ENCODE measurements at places on chromosomes 2 and 18. TPM values are rescaled to one million over a fixed set of nuclear protein-coding genes. Genes with fewer than 3 reads are reported as not detected.

GRCh38 chr2:95010126-95010525 is 15.4 kb upstream of the MAL start:
- no peak for DNase-seq

GRCh38 chr2:201642086-201642578 is 1.2 kb downstream of the TMEM237 start:
- no peak for DNase-seq

- no peak for DNase-seq
Measured at GRCh38 chr2:222613715-222614331, 42.1 kb downstream of the FARSB start.

DNA sequence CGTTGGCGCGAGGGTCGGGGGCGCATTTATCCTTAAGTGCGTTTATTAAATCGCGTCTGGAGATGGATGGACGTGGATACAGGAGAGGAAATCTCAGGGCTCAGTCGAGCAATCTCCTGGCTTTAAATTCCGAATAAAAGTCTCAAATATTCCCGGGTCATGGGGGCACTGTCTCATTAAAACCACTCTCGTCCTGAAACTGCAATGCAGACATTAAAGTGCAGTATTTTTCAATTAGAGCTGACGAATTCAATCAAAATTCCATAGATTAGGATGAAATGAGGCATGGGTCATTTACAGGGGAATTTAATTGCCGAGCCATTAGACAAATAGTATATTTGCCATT is 10.7 kb upstream of the GBX2 start:
- no peak for DNase-seq

DNA sequence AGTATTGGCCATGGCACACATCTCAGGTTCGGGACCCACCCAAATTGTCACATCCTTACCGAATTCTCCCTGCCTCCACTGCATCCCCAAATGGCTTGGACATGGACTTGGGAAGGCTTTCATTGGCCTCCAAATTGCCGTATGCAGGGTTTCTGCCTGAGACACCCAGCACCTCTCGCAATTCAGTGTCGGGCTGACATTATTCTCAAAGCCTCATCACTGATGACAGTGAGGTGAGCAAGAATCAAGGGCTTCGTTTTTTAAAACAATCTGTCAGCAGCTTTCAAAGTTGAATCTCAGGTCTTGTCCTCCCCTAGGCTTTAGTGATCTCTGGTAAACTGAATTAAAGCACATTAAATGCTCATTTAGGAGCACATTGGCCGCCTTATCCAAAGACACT is 29.5 kb upstream of the TGFA start:
- no peak for DNase-seq

Gene MYO7B
- 0.27 TPM for total RNA-seq

GRCh38 chr2:112811276-112811831 is 25.2 kb downstream of the IL1B start:
- DNase-seq: no peak

GRCh38 chr18:80244956-80245730 is 2.2 kb downstream of the PARD6G start:
- no peak for DNase-seq

Gene AKAIN1
- total RNA-seq: not detected

Gene CFC1
- 0.76 TPM for total RNA-seq

Gene DSG2
- total RNA-seq: 47.5 TPM

GRCh38 chr2:117257362-117257761 is 557.1 kb upstream of the DDX18 start:
- DNase-seq: no peak

DNA sequence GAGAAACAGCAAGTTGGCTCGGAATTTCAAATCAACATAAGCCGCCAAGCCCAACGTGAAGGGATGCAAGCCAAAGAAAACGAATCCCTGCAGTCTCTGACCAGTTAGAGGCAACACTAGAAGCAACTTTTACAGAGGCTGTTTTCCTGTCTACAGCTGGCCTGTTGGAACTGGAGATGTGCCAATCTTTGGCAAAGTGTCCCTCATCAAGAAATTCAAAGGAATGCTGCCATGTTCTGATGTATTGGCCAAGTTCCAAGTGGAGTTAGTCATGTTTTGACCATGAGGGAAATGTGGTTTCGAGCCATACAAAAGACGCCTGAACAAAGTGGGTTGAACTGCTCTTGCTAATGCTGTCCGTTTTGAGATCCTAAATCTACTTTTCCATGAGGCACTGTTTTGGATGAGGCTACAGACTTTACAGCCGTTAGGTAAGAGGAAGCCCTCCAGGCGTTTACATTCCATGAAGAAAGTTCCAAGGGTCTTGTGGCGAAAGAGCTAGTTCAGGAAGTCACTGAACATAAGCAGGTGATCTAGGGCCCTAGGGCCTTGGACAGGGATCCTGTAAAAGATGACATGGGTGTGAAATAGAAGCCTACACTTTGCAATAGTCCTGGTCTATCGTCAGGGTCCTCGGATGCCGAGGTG is 140.7 kb upstream of the PXDN start:
- no peak for DNase-seq

Gene SKOR2
- total RNA-seq: not detected

GRCh38 chr2:33929467-33929866 is 330.4 kb upstream of the FAM98A start:
- no peak for DNase-seq

GRCh38 chr2:216936954-216937357 is 77.1 kb upstream of the TNP1 start:
- peak; percentile 41 for DNase-seq

DNA sequence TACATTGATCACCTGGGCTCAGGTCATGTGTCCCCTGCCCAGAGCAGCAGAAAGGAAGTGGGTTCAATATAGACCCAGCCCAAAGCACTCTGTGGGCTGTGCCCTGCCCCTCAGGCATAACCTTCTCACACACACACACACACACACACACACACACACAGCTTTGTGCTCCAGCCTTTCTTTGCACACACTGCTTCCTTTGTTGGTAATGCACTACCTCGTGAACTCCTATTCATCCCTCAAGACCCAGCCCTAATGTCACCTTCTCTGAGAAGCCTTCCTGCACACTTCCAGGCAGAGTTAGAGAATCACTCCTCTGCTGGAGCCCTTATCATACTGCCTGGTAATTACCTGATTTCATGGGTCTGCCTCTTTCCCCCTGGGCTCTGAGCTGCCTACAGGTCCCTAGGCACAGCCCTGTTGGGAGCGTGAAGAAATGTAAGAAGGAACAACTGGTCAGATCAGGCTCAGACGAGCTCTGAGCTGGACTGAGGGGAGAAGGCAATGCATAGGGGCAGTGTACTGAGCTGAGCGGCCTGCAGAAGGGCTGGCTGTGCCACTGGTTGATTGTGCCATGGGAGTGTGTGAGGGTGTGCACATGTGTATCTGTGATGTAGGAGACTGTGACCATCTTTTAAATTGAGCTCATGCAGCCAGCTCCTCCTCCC is 210.3 kb downstream of the GLI2 start:
- no peak for DNase-seq

GRCh38 chr18:9380621-9381395 is 46.2 kb downstream of the TWSG1 start:
- DNase-seq: no peak

- no peak for DNase-seq
Measured at GRCh38 chr2:135052997-135053474, 944 bp downstream of the RAB3GAP1 start.

DNA sequence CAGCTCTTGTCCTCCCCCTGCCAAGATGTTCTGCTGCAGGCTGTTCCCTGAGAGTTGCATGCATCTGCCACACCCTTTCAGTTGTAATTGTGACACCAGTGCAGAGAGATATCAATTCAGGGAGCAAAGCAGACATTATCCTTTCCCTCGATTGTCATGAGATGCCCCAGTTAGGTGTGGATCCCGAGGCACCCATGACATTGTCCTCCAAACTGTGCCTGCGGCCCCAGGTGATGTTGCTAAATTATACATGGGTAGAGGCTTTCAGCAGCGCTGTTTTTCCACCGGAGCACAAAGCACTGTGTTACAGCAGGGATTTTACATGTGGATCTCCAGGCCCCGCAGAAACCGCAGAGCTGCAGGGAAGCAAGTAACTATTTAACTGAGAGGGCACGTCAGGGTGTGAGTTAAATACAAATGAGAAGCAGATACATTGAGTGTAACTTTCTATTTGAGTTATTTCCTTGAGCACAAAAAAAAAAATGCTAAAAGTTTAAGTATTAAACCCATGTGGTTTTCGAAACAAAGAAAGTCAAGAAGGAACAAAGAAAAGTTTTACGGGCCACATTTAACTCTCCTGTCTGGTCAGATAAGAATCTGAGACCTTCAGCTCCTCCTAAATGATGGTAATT is 90.3 kb upstream of the BCL2L11 start:
- no peak for DNase-seq

- no peak for DNase-seq
Measured at GRCh38 chr2:727071-727470, 49.9 kb upstream of the TMEM18 start.

- DNase-seq: no peak
Measured at GRCh38 chr2:77813599-77813998, 291.4 kb upstream of the LRRTM4 start.

- no peak for DNase-seq
Measured at GRCh38 chr2:217261452-217261851, 401.6 kb upstream of the TNP1 start.

- no peak for DNase-seq
Measured at GRCh38 chr2:32614084-32614483, 13.8 kb upstream of the TTC27 start.

GRCh38 chr18:69128566-69128965 is 272.1 kb upstream of the DOK6 start:
- no peak for DNase-seq

- DNase-seq: no peak
Measured at GRCh38 chr2:159150280-159150746, 136.2 kb downstream of the WDSUB1 start.

- DNase-seq: no peak
Measured at GRCh38 chr18:60044290-60045006, 144.7 kb downstream of the PMAIP1 start.

- DNase-seq: peak; percentile 51
Measured at GRCh38 chr2:16507655-16508489, 157.8 kb downstream of the CYRIA start.

DNA sequence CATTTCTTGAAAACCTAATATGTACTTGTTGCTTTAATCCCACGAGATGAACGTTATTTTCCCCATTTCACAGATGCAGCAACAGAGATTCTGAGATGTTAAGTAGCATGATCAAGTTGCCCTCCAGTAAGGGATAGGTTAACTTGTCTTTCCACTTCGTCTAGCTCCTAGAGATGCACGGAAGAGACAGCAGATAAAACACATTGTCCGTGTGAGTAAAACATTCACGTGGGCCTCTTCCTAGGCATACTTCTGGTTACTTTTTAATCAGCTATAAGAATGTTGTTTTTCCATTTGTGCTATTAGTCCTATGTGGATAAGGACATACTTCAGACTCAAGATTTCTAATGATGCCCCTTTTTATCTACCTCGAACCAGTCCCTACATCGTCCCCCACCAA is 1.2 kb upstream of the ARHGAP28 start:
- no peak for DNase-seq

DNA sequence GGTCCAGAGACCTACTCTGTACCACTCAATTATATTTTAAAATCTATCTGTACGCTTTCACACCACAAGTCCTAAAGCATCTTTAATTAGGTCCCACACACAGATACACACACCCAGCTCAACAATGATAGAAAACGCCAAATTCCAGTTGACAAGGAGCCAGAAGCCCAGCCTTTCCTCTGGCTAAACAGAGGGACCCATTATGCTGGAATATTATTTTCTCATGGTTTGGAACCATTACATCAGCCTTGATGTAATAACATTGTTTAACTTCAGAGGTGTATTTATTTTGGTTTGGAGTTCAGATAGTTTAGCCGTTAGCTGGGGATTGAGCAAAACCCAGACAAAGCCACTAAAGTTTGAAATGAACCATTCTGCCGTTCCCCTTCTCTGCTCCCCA is 14.0 kb upstream of the INHBB start:
- DNase-seq: no peak

Gene CAPN14
- total RNA-seq: 0.12 TPM

DNA sequence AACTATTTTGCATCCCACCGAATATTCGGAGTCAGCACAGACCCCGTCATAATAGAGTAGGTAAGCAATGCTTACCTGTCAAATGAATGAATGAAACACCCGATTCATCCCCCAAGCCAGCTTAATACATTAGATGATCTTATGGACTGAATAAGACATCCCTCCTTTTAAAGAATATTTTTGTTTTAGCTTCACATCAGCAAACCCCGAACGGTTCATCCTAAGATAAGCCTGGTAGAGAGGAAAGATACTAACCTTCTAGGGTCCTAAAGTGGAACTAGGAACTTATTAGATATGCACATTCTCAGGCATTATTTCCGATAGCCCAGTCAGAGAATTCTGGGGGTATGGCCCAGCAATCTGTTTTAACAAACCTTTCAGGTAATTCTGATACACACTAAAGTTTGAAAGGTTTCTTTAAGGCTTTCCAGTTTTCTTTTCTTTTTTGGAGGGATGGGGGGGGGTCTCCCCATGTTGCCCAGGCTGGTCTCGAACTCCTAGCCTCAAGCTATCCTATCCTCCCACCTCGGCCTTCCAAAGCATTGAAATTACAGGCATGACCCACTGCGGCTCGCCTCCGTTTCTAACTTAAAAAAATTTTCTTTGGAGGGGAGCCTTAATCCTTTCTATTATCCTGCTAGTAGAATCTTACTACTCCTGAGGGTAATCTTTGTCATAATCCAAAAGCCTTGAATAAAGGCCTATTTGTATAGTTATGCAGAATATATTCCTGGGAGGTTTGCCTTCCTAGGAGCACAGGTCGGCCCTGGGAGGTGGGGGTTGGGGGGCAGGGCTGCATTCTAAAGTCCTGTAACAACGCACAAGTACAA is 1.0 kb upstream of the ACTR3 start:
- no peak for DNase-seq

DNA sequence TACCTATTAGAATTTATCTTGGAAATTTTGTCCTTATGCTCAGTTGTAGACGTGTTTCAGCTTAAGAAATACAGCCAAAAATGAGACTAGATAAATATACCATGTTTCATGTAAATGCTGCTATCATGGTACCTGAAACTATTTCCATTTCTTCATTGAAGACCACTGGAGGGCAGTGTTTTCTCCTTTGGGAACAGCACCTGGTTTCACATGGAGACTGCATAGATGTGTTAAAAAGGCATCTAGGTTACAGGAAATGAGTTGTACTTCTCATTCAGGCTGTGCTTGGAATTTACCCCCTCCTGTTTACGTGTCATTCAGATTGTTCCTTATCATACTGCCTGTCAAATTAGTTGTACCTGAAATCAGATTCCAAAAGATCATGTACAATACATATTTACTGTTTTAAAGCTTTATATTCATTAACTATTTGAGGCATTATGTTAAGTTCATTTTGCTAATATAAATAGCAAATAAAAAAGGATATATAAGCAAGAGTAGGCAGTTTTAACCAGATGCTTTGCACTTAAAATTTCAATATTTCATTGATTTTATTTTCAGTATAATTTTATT is 57.3 kb upstream of the PSMD14 start:
- DNase-seq: no peak

All from left cardiac atrium (tissue), 4 donors.